ENCODE measurements at places on chromosomes 6 and 20. TPM values are rescaled to one million over a fixed set of nuclear protein-coding genes. Genes with fewer than 3 reads are reported as not detected.

GRCh38 chr6:4973982-4974745 is 29.7 kb downstream of the RPP40 start:
- DNase-seq, result no peak
- H3K4me1 ChIP-seq, result no peaks in the 10 kb centered on the region
- H3K27ac ChIP-seq, result no peak overlapping the region
- H3K27me3 ChIP-seq, result peaks cover 8% of the 10 kb centered on the region

- H3K27me3 ChIP-seq, result no peaks in the 10 kb centered on the region
- peaks cover 13% of the 10 kb centered on the region for H3K4me1 ChIP-seq
- H3K36me3 ChIP-seq, result no peaks in the 10 kb centered on the region
Measured at GRCh38 chr6:153727885-153728284, 311.2 kb upstream of the OPRM1 start.

SUMO4 gene
- 3.6 TPM for total RNA-seq

TRIM31 gene
- not detected for total RNA-seq
